CD4-positive, alpha-beta T cell treated with Interleukin-6 at 100 ng/mL for 8 hours (primary cell): ENCODE measurements at places on chromosomes 3 and 15.

- no peak for DNase-seq
Observed at GRCh38 chr3:34150992-34151391, 352.6 kb downstream of the PDCD6IP start.

- no peak for DNase-seq
Observed at GRCh38 chr3:181687731-181688130, 24.0 kb upstream of the SOX2 start.

DNA sequence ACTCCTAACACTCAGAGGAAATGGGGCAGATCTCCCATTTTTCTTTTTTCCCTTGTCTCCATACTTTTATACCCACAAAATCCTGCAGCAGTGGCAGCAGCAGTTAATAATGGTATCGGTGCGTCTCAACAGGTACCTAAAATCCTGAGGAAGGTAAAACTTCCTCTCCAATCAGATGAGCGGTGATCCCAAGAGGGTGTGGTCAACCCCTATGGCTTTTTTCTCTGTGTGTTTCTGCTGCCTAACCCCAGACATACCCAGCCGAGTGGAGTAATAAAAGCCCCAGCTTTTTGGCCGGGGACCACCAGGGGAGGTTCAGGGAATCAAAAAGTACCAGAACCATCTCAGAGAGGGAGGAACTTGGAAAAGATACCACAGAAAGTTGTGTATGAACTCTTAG, 9.1 kb downstream of the GK5 start:
- no peak for DNase-seq

DNA sequence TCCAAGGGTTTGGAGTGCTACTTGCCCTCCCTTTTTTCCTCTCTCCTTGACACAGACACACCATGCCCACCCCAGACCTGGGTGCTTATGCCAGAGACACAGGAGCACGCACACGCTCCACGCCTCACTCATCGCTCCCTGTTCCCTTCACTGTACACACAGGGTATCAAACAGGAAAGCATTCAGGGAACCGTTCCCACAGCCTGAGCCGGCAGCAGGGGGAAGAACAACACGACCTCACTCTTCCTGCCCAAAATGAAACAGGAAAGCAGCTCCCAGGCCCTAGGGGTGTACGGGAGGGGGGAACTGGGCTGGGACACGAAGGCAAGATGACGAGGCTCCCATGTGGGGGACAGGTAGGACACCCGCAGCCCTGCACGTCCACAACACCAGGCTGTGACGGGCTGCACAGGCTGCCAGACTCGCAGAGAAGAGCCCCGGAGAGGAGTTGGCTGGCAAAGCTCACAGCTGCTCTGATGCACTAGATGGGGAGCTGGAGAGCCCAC, 11.2 kb downstream of the DLL4 start:
- no peak for DNase-seq
